Activated naive CD4-positive, alpha-beta T cell (primary cell): ENCODE measurements at places on chromosomes 3 and 15.

GRCh38 chr3:53941184-53941583, 49.5 kb upstream of the SELENOK start:
- DNase-seq, result no peak

DNA sequence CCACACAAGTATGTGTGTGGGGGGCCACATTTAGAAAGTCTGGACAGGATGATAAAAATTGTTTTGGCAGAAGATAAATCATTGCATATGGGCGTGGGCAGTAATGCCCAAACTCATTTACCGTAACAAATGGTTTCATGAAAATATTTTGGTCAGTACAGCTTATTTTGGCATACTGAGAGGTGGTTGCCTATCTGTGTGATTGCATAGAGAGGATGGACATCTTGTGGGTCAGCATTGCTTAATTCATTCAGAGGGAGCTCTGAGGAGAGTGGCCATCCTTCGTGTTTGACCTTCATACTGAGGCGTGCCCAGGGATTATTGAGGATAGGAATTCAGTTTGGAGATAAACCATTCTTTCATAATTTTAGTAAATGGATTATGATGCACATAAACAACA, 162.5 kb downstream of the GAP43 start:
- no peak for DNase-seq

DNA sequence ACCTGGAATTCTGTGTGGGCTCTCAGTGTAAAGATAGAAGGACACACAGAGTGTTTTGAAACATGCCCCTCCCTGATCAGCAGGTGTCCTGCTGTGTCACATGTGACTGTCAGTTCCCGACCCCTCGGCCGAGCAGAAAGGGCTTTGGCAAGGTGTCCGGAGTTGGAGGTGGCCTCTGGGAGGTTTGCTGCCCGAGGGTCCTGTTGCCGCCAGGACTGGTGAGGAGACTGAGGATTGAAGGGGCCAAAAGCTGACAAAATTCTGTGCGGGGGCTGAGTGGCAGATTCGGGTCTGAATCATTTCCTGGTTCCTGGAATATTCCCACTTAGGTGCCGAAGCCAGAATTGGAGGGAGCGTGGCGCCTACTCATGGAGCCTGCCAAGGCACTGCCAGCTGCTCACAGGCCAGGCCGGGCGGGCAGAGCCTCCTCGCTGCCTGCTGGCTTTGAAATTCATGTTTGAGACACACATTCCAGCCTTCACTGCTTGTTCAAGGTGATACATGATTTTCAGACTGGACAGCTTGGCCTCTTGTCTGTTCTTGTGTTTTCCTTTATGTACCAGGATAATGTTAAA, 83.8 kb downstream of the APBA2 start:
- no peak for DNase-seq

- no peak for DNase-seq
Observed at GRCh38 chr15:68528626-68529290, 50.0 kb upstream of the CORO2B start.

GRCh38 chr3:102125994-102126368, 276.7 kb downstream of the NFKBIZ start:
- DNase-seq, result no peak

GRCh38 chr3:172846706-172847105, 96.2 kb downstream of the ECT2 start:
- no peak for DNase-seq

- no peak for DNase-seq
Observed at GRCh38 chr3:142348460-142348859, 99.4 kb downstream of the XRN1 start.

- DNase-seq, result no peak
Observed at GRCh38 chr3:62248734-62249483, 124.4 kb downstream of the FEZF2 start.

- DNase-seq, result no peak
Observed at GRCh38 chr3:144375088-144375487, 403.5 kb downstream of the DIPK2A start.

DNA sequence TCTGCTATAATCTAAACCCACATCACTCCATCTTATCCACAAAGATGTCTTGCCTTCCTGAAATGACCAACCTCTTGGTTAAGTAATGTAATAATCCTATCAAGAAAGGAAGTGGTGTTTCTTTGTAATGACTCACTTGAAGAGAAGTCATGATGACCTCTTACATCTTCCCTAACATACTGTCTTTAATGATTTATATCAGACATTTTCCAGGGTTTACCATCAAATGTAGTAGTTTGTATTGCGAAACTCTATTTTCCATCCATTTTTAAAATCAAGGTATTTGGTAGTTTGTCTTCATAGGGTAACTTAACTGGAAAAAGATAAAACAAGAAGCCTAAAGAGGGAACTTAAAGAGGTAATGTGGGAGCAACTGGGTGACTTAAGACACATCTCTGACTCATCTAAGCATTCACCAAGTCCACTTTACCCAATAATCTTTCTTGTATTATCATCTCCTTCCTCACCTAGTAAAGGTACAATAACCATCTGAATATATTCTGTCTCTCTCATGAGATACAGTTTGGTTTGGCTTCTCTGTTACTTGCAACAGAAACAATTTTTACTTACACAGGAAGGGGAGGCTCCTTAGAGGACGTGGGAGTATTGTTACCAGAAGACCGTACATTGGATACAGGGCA, 5.7 kb upstream of the MAPK6 start:
- no peak for DNase-seq

- no peak for DNase-seq
Observed at GRCh38 chr3:150299201-150299600, 108.9 kb upstream of the TSC22D2 start.

GRCh38 chr3:60839246-60839645, 412.0 kb downstream of the FHIT start:
- no peak for DNase-seq

DNA sequence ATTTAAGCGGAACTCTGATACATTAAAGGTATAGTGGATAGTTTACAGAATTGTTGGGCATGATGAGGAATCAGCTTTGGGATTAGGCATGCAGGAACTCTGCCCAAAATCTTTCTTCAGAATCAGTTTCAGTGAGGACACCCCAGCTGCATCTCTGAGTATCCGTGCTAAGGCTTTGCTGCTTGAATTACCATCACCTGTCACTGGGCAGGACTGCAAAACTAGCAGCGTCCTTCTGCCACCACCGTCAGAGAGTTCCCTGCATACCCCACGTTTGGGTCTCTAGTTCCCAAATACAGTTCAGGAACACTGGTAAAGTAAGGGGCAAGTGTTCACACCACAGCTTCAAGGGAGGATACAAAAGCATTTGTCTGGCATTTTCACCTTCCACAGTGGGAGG, 164.6 kb upstream of the ARHGEF26 start:
- no peak for DNase-seq

DNA sequence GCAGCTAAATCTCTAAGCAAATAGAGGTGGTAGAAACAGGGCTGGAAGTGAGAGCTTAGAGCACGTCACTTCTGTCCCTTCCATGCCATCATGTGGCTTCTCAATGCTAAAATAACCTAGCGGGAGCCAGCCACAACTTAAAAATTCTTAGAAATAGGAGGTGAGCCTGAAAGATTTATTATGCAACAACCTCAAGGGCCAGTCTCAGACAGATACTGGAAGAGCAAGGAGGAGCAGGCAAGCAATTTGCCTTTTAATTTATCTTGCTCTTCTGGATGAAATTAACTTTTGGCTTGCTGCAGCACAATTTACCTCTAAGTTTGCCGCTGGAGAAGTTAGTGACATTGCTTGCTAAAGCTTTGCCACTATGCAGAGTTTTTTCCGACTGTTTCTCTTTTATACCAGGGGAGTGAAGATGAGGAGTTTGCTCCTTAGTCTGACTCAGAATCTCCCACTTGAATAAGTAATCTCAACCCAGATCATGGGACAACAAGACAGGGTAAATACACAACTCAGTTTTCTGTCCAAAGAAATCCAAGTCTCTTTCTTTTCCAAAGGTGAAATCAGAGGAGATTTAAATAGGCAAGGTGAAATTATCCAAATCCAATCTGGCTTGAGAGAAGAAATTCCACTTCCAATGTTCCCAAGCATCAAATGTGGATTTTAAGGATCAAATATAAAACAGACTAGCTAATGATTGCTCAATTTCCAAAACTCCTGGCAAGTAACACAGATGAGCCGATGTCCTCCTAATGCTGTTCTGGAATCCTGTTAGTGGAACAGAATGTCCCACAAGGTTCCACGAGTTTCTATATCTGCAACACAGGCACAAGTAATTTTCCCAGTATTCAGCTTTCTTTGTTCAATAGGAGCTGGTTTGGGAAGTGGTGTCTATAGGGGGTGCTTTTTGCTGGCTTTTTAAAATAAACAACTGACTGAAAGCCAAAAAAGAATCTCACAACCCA, 329.4 kb upstream of the RORA start:
- DNase-seq, result no peak

DNA sequence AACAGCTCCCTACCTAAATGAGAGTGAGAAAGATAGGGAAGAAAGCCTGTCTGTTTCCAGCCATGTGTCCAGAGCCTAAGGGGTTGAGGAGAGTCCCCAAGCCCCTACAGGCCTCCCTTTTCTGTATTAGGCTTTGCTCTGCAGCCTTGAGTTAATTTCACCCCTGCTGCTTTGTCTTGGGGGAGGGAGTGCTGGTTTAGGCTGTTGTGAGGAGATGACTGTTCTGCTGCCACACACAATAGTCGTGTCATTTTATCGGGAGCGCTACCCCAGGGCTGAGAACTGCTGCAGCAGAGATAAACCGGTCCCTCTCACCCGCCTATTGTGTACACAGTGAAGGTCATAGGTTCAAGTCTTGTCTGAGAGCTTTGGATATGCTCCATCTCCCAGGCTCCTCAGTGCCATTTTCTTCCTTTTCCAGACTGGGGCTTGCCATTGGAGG, 1.4 kb downstream of the ZNF609 start:
- peak; percentile 3 for DNase-seq

DNA sequence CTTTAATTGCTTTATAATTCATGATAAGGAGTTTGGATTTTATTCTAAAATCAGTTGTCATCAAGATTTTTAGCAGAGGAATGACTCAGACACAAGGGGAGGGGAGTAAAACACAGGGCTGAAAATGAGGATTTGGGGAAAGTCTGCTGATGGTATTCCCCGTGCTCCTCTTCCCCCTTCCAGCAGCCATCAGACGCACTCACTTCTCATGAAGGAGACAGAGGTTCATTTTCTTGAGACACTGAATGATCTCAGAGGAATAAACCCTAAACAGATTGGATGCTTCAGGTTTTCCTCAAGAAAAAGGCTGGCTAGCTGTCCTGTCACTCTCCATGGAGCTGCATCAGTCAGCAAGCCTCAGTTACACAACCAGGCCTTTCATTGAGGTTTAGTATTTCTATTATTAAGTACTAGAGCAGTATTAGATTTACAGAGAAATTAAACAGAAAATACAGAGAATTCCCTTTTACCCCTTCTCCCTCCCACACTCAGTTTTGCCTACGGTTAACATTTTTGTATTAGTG, 166.4 kb downstream of the C3orf70 start:
- no peak for DNase-seq

- DNase-seq, result peak; percentile 19
Observed at GRCh38 chr15:90071220-90071807, 31.0 kb downstream of the IDH2 start.

DNA sequence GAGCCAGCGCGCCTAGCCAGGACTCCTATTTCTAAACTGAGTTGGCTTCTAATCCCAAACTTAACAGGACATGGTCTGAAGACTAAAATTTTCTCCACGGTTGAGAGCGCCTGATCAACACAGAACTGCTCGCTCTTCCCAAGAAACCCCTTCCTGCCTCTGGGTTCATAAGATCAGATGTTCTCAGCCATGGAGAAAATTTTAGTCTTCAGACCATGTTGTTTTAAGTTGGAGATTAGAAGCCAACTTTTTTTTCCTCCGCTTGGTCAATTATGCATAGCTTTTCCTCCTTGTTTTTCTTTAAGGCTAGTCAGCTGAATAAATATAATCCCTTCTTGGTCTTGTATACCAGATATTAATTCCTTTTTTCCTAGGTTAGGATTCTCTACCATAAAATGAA, 356.6 kb upstream of the ADAMTS9 start:
- DNase-seq, result no peak

DNA sequence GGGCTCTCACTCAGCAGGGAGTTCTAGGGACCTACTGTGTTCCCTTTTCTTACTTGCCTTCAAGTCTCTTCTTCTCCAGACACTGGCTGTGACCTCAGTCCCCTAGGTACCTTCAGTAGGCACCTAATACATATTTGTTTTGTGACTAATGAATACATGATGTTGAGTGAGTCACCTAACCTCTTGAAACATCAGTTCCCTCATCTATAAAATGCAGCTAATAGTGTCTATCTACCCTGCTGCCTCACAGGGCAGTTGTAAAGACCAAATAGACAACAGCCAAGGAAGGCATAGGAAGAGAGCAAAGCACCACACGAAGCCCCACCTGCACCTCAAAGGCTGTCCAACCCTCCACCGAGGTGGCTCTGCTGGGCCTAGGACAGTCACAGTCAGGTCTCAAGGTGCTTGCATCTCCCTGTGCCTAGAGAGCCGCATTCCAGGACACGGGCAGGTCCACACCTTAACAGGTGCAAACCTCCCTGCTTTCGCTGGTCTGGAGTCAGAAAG, 29.1 kb downstream of the DAPK2 start:
- no peak for DNase-seq

DNA sequence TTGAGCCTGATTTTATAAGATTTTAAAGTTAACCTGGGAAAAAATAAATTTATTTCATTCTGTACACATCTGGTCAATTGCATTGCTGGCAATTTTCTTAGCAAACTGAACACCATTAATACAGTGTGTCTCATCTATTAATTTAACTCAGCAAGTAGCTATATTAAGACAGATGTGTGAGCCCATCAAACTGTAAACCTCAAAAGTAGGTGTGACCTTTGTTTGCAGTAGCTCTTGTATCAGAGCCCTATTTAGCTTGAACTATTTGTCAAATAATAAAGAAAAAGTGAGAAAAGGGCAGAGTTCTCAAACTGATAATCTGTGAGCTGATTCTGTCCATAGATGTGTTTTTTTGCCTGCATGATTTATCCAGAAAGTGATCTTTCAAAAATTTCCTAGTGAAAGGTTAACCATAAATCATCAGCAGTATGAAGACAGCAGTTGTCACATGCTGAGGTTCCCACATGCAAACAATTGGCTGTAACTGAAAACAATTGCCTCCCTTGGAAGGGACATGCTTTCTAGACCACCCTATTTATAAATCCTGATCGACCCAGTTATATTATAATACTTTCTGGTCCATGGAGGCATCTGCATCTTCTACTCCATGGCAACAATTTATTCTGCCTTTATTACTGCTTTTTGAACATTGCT, 646.5 kb downstream of the NSUN3 start:
- DNase-seq, result no peak
